ENCODE measurements at places on chromosomes 2 and 18. TPM values are rescaled to one million over a fixed set of nuclear protein-coding genes. Genes with fewer than 3 reads are reported as not detected.

GRCh38 chr18:21146016-21146415, 34.4 kb upstream of the ROCK1 start:
- DNase-seq: no peak

FAM110C gene
- 0.08 TPM for total RNA-seq

- DNase-seq: no peak
These were observed 88.0 kb upstream of the CELF4 start for GRCh38 chr18:37653618-37654017.

- no peak for DNase-seq
These were observed 1386.4 kb upstream of the ZEB2 start for GRCh38 chr2:145906354-145906753.

IL1RN gene
- not detected for total RNA-seq

DNA sequence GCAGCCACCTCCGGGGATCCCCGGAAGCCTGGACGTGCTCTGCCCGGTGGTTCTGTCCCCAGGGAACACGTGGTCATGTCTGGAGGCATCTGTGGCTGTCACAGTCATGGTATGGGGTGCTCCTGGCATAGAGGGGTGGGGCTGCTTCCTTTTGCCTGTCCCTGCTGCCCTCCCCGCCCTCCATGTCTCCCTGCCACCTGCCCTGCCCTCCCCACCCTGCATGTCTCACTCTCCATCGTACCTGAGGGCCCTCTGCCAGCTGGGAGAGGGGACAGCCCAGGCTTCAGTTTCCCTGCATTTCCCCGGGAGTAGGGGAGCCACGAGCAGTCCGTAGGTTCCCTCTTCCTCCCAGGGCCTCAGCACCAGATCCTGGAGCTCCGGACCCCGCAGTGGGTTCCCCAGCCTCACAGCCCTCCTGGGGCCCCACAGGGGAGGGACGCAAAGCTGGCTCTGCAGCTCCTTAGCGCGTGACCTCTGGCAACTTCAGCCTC, 90.0 kb upstream of the CTDP1 start:
- no peak for DNase-seq

- DNase-seq: no peak
These were observed 417.0 kb downstream of the TXNL1 start for GRCh38 chr18:56221195-56222065.

GRCh38 chr2:210162466-210163124, 8.6 kb downstream of the KANSL1L start:
- DNase-seq: no peak

DNA sequence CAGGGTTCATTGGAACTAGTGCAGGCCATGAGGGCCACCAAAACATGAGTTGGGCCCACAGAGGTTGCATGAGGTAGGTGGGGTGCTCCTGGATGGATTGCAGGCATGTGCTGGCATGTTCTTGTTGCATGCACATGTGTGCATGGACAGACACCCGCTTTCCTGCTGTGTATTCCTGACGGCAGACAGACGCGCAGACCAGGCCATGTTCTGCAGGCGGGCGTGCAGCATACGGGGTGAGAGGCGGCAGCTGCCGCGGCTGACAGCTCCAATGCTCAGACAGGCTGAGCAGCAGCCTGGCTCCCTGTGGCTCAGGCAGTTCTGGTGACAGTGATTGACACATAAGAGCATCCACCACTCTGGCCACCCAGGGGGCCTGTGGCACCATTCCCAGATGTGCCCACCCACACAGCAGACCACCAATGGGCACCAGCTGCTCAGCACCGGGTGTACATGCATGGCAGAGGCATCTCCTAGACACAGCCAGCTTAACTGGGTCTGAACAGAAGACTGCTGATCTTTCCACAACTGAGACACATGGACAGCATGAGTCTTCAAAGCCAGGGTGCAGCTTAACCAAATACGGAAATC, 21.2 kb downstream of the HS1BP3 start:
- DNase-seq: no peak

GRCh38 chr18:40046596-40046995, 1908.4 kb upstream of the PIK3C3 start:
- no peak for DNase-seq

CNOT9 gene
- total RNA-seq: 56.1 TPM

DNA sequence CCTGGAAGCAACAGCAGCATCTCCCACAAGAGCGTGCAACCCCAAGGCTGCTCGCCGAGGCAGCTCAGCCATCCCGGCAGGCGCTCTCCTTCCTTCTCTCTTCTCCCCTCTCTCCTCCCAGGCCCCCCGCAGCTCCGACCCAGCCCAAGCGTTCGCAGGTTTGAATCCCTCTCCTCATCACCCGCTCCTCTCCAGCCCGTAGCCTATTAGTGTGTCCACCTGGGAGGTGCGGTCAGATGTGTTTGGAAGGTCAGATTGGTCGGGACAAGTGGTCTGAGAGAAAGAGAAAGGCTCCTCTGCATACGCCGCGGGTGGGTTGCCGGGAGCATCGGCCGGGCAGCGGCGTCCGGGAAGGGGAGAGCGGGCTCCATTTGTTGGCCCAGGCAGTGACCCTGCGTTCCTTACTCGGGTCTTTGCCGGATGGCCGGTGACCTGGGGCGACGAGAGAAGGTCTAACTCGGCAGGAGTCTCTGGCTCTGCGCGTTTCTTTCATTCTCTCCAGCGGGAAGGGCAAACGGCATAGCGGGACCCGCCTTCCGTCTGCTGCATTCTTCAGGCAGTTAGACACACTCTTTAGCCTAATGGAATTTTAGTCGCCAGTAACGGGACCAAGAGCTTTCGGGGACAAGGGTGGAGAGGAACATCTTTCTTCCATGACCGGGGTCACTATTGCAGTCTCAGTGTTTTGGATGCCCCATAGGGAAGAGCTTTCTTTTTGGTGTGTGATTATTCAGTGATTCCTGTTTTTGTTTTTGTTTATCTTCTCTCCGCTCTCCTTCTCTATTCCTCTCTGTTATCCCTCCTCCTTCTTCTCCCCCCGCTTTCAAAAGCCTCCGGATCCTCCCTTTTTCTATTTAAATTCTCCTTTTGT, 1.1 kb upstream of the TMEFF2 start:
- peak; percentile 25 for DNase-seq

DNA sequence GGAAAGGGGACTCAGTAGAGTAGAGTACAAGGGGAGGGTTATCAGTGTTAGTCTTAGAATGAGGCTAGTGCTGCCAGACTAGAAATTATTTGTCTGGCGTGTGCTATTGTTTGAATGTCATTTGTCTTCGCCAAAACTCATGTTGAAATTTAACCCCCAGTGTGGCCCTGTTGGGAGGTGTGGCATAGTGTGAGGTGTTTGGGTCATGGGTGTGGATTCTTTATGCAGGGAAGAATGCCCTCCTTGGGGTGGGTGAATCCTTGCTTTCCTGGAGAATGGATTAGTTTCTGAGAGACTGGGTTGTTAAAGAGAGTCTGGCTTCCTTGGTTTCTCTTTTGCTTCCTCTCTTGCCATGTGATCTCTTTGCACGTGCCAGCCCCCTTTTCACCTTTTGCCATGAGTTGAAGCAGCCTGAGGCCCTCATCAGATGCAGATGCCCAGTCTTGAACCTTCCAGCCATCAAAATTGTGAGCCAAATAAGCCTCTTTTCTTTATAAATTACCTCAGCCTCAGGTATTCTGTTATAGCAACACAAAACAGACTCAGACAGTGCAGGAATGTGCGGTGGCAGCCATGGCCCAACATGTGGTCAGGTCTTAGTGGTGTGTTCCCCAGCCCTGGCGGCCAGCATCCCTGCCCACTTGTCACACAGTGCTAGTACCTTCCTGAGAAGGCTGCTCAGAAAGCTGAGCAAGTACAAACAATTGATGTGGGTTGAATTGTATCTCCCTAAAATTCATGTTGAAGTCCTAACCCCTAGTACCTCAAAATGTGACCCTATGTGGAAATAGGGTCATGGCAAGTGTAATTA, 48.4 kb upstream of the NAB1 start:
- DNase-seq: no peak

APLF gene
- 12.9 TPM for total RNA-seq

DNA sequence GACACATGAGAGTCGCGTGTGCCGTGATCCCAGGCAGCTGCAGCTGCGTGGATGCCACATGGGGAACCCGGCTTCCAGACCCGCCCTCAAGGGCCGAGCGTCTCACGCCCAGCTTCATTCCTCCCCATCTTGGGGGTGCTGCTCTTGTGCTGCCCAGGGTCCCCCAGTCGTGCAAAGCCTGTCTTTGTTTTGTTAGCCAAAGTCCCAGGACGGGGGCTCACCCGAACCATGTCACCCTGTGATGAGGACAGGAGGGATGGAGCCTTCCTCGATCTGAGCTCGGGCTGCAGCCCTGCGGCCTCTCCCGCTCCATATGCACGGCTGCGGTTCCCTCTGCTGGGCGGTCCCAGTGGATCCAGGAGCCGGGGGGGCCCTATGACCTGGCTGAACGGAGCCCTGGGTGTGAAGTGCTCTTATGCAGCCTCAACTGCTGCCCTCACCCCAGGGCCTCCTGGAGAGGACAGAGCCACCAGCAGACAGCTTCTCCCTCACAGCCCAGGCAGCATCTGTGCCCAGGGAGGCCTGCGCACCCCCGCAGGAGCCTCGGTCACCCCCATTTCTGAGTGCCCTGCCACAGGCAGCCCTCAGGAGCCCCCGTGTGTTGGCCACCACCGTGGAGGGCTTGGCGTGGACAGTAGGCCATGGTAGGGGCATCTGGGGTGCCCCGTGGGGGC, 99.0 kb upstream of the CTDP1 start:
- no peak for DNase-seq

GKN1 gene
- total RNA-seq: not detected

DNA sequence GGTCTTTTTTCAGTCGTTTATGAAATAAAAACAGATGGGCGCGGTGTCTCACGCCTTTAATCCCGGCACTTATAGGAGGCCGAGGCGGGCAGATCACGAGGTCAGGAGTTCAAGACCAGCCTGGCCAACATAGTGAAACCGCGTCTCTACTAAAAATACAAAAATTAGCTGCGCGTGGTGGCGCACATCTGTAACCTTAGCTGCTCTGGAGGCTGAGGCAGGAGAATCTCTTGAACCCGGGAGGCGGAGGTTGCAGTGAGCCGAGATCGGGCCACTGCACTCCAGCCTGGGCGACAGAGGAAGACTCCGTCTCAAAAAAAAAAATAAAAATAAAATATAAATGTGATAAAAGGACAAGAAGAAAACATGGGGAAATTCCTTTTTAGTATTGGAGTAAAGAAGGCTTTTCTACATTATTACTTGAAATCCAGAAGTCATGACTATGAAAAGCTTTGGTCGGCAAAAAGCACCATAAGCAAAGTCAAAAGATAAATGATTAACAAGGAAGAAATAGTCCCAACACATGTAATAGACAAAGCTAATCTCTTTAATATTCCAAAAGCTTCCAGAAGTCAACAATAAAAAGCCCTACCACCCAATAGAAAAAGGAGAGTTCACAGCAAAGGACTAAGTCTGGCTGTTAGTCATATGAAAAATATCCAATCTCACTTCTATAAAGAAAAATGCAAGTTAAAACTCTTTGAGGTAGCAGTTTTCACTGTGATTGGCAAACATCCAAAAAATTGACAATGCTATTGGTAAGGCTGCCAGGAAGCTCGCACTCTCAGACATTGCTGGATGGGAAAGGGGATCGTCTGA, 1.4 kb upstream of the FAM168B start:
- DNase-seq: no peak

DNA sequence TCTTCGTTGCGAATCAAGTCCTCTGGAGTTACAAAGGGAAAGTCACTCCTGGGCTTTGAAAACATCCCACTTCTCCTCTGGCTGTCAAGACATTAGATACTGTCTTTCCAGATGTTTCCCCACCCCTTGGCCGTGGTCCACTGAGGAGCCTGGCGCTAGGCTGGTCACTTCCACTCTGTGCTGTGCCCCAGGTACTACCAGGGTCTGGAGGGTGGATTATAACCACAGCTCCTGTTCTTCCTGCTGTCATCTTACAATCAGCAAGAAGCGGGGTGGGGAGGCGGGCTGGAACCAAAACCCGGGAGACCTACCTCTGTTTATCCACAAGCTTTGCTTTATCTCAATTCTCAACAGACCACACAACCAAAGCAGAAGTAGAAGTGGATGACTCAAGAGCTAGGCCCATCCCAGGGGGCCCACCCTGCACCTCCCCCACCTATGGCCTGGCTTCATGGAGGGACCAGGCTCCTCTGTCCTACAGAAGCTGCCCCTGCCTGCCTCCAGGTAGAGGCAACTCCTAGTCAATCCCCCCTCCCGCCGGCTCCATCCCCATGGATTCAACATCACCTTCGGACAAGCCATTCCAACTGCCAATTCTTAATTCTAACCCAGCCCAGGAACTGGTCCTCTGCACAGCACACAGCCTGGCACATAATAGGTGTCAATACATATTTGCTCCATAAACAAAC, 17.8 kb downstream of the SMAD7 start:
- no peak for DNase-seq

DNA sequence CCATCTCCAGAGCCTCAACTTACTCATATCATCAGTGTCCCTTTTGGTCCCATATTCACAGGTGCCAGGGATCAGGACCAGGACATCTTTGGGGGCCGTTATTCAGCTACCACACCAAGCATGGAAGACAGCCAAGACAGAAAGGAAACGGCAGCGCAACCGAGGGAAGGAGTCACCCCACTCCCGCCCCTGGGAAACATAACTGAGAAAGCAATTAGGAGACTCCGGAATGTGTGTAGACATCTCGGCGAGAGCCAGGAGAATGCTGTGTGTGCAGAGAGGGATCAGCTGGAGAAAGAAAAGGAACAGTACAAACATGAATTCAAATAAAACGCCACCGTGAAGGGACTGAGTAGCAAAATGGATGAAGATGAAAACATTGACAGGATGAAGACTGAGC, 13.4 kb upstream of the BOK start:
- no peak for DNase-seq

DNA sequence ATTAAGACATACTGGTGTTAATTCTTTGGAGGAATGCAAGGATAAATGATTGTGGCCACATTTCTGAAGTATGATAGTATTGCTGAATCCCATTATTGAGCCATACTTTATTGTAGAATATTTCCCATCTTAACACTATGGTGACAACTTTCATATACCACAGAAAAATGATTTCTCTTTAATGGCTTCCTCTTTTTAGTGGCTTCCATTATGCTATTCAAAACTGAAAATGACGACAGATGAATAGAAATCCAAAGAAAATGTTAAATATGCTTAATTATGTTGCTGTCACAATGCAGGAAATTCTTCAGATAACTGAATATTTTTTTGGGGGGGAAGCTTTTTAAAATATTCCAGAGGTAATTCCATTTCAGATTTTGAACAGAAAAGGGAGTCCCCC, 88.9 kb upstream of the TMEM200C start:
- DNase-seq: no peak

MYO3B gene
- total RNA-seq: 1.3 TPM

- no peak for DNase-seq
These were observed 117.2 kb downstream of the VAPA start for GRCh38 chr18:10030816-10031541.

DNA sequence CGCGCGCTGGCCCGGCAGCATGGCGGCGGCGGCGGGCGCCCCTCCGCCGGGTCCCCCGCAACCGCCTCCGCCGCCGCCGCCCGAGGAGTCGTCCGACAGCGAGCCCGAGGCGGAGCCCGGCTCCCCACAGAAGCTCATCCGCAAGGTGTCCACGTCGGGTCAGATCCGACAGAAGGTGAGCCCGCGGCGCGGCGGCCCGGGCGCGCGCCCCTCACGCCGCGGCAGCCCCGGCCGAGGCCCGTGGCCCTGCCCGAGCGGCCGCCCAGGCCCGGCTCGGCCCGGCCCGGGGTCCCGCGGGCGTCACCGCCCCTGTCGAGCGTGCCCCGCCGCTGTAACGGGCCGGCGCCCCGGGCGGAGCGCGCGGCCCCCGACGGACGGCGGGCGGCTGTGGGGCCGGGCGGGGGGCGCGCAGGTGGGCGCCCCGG, 218 bp downstream of the DGKD start:
- DNase-seq: no peak

Data from endothelial cell (in vitro differentiated cells).